RPMI7951 (cell line): ENCODE measurements at places on chromosomes 1 and 21. TPM values are rescaled to one million over a fixed set of nuclear protein-coding genes. Genes with fewer than 3 reads are reported as not detected.

- peak; percentile 76 for DNase-seq
Observed at GRCh38 chr1:16012590-16013219, 5.1 kb downstream of the HSPB7 start.

DNA sequence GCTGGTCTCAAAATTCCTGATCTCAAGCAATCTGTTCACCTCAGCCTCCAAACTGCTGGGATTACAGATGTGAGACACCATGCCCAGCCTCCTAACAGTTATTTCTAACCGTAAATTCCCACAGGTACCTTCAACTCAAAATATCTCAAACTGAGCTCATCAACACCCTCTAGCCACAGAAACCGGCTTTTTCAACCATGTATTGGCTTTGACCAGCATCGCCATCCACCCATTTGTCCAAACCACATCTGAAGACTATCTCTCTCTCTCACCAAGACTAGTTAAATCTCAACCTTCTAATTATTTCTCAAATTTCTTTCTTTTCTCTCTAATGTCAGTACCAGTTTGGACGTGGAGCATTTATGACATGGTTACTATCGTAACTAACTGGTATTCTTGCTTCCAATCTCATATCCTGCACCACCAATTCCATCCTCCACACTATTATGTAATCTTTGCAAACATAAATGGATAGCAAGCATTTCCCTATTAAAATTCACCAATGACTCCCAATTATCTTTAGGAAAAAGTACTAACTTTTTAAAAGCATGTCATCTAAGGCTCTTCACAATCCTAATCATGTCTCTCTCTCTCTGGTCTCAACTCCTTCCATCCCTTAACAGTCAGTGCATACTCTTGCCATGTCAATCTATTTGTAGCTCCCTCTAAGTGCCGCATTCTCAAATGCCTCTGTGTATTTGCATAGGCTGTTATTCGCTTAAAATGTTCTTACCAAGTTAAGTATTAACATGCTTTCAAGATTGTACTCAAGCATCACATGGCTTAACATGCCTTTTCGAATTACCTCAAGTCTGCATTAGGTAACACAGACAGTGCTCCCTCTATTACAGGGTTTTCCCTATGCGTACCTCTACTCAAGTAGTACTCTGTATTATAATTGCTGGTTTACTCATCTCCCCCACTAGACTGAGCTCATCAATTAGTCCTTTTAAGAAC, 18.1 kb downstream of the RSBN1 start:
- no peak for DNase-seq

DNA sequence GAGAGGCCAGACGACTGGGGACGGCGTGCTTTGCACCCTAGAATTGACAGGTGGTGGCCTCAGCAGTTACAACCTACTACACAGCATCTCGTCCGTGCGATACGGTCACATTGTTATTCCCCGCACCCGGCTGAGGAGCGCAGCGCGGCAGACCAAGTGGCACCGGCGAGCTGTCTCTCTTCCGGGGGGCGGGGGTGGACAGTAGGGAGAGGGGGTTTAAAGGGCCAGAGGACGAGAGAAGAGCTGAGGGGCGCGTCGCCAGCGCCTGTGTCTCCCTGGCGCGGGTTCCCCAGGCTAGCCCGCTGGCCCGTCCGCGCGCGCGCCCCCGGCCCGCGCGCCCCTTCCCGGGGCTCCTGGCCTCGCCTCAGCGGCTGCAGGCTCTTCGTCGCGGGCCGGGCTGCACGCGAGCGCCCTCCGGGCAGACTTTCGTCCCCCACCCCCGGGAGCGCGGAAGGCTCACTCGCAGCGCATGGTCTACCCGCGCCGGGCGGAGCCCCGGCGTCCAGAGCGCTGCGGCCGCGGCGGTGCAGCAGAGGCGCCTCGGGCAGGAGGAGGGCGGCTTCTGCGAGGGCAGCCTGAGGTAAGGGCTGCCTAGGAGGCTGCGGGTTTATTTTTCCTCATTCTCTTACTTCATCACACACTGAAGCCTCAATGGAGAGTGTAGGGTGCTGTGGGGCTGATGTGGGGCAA, at the start of gene PDE4B:
TSS of gene PDE4B (plus strand) at position 227 of the 690 bp plus-strand sequence.
- peak; percentile 12 for DNase-seq

GRCh38 chr1:38476111-38476849, 383.3 kb downstream of the RRAGC start:
- no peak for DNase-seq

GRCh38 chr1:164961715-164962114, 394.8 kb downstream of the LMX1A start:
- DNase-seq: no peak

- no peak for DNase-seq
Observed at GRCh38 chr1:204275695-204276370, 62.0 kb upstream of the GOLT1A start.

- DNase-seq: peak; percentile 30
Observed at GRCh38 chr1:192993426-192994085, 65.6 kb downstream of the UCHL5 start.

GRCh38 chr21:44740742-44741141, 29.4 kb upstream of the TSPEAR start:
- DNase-seq: no peak

DNA sequence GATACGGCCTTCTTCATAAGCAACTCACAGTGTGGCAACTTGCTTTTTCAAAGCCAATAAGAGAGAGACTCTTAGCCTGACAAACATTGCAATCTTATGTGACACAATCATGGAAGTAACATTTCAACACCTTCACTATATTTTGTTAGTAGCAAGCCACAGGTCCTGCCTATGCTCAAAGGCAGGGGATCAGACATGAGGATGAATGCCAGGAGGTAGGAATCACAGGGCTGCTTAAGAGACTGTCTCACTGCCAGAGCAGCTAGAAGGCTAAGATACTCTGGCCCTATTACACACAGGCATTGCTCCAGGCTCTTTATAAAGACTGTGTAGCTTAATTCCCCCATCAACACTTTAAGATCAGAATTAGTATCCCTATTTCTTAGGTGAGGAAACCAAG, 236.2 kb upstream of the KAZN start:
- DNase-seq: no peak

GRCh38 chr1:55352811-55353180, 137.6 kb upstream of the USP24 start:
- DNase-seq: no peak

GRCh38 chr1:4468804-4469514, 185.4 kb upstream of the AJAP1 start:
- no peak for DNase-seq

GRCh38 chr1:53140451-53140850, 2.0 kb downstream of the SLC1A7 start:
- DNase-seq: no peak

GRCh38 chr1:233656032-233656635, 42.2 kb downstream of the KCNK1 start:
- no peak for DNase-seq

- DNase-seq: no peak
Observed at GRCh38 chr1:29213055-29213454, 17.7 kb downstream of the MECR start.

DNA sequence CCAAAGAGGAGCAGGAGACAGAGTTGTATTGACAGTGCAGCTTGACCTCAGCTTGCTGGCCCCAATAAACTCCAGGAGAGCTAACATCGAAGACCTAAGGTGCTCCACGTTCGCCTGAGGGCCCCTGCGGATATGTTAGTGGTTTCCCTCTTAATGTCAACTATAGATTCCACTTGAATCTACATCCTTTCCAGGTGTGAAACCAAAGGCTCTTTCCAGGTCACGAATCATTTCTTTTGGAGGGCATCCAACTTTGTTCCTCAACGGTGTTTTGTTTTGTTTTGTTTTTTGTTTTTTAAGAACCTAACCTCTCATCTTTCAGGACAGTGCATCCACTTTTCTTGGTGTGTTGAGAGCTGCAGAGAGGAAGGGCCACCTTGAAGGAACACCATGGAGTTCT, 267.6 kb upstream of the SGIP1 start:
- peak; percentile 48 for DNase-seq

DNA sequence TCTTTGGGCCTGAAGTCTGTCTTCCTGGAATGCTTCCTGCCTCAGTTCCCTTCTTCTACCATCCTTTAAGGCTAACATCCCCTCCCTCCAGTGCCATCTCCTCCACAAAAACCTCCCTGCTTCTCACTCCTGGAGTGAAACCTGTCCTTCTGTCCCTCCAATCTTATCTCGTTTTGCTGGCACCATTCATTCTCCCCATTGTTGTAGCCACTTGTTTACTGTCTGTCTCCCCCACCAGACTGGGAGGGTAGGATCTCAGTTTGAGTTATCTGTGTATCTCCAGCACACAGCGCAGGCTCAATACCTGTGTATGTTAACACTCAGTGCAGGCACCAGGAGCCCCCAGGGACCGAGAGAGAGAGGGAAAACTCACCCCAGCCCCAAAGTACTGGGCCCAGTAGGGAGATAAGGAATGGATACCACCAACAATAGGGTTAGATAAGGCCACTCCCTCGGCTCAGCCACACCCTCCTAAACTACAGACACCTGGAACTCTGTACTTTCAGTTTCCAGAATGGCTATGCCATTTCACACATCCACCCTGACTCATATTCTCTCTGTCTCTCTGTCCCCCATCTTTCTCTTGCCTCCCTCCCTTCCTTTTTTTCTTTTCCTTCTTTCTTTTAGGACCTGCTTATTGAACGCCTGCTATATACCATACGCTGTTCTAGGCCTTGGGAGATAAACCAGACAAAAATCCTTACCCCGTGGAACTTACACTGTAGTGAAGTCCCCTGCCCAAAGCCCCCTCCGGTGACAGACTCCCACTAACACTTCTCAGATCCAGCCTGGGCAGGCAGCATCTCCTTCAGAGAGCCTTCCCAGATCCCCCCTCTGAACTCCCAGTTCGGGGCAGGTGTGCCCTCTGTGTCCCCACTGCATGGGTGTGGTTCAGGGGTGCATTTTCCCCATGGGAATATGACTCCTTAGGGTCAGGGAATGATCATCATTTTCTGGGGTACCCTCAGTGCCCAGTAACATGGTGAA, 3.3 kb upstream of the SSBP3 start:
- DNase-seq: peak; percentile 53

DNA sequence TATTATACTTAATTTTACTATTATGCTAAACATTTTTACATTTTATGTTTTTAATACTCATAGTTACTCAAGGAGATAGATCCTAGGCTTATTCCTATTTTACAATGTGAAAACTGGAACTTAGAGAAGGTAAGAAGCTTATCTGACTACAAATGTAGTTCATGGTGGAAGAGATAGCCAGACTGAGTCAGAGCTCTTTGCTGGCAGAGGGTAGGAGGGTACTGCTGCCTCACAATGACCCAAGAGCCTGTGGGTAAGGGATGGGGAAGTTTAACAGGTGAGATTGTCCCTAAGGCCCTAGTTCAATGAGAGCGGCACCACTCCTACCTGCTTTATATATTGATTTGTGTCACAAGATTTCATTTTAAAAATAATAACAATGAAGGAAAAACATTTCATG, 34.1 kb upstream of the NEK7 start:
- DNase-seq: no peak

GRCh38 chr1:107548276-107548675, 407.4 kb downstream of the NTNG1 start:
- no peak for DNase-seq

- no peak for DNase-seq
Observed at GRCh38 chr21:25188677-25189079, 418.6 kb downstream of the MRPL39 start.

- DNase-seq: no peak
Observed at GRCh38 chr1:5571861-5572401, 420.3 kb downstream of the NPHP4 start.

GRCh38 chr1:96116731-96117130, 604.9 kb upstream of the PTBP2 start:
- DNase-seq: no peak

DNA sequence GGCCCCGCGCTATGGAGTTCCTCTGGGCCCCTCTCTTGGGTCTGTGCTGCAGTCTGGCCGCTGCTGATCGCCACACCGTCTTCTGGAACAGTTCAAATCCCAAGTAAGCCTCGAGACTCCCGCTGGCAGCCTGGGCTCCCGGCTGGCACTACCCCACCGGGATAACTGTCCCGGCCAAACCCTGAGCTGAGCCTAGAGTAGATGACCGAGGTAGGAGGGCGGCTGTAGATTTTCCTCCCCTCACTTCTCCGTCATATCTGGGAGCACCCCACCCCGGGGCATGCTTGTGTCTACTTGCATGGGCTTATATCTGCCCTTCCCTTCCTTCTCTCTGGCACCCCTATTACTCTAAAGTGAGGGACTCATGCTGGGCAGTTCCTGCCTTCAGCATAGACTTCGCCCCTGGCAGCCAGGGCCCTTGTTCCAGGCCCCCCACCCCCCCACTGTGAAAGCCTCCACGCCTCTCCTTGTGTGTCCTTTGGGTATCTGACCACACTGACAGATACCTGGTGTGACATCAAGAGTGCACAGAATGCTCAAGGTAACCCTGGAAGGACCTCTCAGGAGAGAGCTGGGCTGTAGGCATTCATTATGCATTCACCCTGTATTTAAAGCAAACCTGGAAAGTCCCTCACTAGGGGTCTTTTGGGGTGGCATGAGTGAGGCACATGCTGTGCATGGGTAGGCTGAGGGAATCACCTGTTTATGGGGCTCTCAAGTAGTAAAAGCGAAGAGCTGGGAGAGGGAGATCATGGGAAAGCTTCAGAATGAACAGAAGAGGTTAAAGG, 485 bp downstream of the EFNA1 start:
- DNase-seq: no peak

DNA sequence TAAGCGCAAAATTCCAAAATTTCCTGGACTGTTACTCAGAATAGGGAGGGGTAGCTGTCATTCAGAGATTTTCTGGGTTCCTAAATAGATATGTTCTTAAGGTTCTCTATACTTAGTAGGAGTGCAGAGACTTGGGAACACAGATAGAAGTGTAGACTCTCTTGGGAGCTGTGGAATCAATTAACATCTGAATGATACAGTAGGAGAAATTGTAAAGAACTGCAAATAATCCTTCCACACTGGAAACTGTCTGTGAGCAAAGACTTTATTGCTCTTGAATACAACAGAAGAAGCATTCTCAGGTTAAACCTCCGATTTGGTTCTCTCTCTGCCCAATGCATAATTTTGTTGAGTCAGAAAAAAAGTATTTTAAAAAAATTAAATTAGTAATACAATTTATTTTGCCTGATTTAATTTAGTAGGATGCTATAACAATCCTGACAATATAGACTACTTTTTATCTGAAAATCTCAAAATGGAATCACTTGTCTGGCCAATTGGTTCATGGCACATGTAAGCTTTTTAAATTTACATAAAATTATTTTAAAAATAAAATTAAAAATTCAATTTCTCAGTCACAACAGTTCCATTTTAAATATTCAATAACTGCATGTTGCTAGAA, 1754.3 kb downstream of the PLA2G4A start:
- DNase-seq: no peak

Gene RRP15
- 5.3 and 6.2 TPM in 2 replicates for total RNA-seq

Gene GIPC2
- under 0.01 and 0.10 TPM in 2 replicates for total RNA-seq

Gene AMY1C
- total RNA-seq: not detected in 2 replicates
